ENCODE measurements at places on chromosomes 16 and 17.

DNA sequence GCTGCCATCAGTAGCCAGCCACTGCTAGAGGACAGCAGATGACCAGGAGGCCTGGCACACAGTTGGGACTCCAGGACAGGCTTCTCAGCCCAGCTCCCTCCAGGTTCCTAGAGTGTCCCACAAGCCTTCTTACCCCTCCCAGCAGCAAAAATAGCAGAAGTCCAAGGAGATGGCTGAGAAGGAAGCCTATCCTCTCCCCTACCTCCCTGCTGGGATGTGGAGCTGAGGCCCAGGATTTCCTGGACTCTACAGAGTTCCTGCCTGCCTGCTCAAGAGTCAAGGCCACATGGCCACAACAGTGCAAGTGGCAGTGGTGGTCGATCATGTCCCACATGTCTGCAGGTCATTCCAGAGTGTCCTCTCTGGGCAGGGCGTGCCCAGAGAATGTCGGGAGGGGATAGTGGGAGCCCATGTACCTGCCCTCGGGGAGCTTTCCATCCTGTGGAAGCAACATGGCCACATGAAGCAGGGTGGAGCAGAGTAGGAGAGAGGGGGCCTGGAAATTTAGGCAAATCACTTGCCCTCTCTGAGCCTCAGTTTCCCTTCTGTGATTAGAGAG, 7.7 kb upstream of the HROB start:
- no peak overlapping the region for H3K4me3 ChIP-seq
- H3K27me3 ChIP-seq, result no peaks in the 10 kb centered on the region
- no peaks in the 10 kb centered on the region for H3K36me3 ChIP-seq
- no peak overlapping the region for H3K27ac ChIP-seq

GRCh38 chr17:35170968-35171771, 23.0 kb downstream of the SLC35G3 start:
- H3K36me3 ChIP-seq, result no peaks in the 10 kb centered on the region
- no peaks in the 10 kb centered on the region for H3K4me1 ChIP-seq

DNA sequence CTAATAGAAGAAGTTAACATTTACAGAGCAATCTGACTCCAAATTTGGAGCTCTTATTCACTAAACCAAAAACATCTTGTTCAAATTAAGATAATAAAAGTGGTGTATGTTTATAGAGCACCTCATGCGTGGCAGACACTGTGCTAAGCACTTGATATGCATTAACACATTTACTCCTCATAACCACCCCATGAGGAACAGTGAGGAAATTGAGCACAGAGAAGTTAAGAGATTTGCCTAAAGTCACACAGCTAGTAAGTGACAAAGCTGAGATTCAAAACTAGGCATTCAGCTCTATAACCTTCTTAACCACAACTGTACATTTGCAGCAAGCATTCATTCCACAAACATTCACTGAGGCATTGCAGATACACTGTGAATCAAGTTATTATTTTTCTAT, 94.0 kb downstream of the VAT1L start:
- H3K4me1 ChIP-seq, result no peaks in the 10 kb centered on the region
- H3K27ac ChIP-seq, result no peak overlapping the region
- no peak for DNase-seq
- H3K4me3 ChIP-seq, result no peak overlapping the region

DNA sequence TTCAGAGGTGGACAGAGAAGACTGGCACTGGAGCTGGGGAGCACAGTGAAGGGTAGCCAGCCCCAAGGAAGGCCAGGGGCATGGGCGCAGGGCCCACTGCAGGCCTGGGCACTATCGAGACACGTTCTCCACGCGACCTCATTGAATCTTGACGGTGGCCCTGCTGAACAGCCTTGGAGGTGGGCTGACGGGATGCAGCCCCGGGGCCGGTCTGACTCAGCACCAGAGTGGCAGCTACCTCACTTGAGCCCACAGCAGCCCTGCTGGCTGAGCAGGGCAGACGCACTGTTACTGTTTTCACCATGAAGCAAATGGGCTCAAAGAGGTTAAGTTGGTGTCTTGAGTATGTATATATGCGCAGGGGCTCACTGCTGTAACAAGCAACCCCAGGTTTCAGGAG, 78.8 kb upstream of the FOXF1 start:
- no peaks in the 10 kb centered on the region for H3K27me3 ChIP-seq
- no peak overlapping the region for H3K27ac ChIP-seq
- DNase-seq, result no peak
- H3K36me3 ChIP-seq, result no peaks in the 10 kb centered on the region
- H3K4me3 ChIP-seq, result no peak overlapping the region

- no peak for DNase-seq
- no peaks in the 10 kb centered on the region for H3K4me1 ChIP-seq
- H3K36me3 ChIP-seq, result no peaks in the 10 kb centered on the region
Measured at GRCh38 chr16:54628796-54629625, 301.7 kb upstream of the IRX5 start.

DNA sequence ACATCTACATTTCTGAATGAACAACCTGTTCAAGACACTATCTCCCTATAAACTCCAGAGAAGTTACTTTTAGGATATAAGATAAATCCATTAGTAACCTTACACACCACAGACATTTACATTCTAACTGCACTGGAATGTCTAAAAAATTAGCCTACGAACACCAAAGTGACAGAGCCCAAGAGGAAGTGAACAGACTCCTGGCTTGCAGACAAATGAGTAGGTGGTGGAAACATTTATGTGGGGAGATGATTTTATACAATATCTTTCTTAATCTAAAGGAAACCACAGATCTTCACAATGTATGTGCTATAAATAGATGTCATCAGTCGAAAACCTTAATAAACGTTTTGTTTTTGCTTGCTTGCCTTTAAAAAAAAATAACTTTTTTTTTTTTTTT, 18.8 kb downstream of the ZNF652 start:
- H3K4me1 ChIP-seq, result peaks cover 6% of the 10 kb centered on the region
- no peak overlapping the region for H3K27ac ChIP-seq
- H3K4me3 ChIP-seq, result no peak overlapping the region
- no peaks in the 10 kb centered on the region for H3K27me3 ChIP-seq
- no peaks in the 10 kb centered on the region for H3K36me3 ChIP-seq

DNA sequence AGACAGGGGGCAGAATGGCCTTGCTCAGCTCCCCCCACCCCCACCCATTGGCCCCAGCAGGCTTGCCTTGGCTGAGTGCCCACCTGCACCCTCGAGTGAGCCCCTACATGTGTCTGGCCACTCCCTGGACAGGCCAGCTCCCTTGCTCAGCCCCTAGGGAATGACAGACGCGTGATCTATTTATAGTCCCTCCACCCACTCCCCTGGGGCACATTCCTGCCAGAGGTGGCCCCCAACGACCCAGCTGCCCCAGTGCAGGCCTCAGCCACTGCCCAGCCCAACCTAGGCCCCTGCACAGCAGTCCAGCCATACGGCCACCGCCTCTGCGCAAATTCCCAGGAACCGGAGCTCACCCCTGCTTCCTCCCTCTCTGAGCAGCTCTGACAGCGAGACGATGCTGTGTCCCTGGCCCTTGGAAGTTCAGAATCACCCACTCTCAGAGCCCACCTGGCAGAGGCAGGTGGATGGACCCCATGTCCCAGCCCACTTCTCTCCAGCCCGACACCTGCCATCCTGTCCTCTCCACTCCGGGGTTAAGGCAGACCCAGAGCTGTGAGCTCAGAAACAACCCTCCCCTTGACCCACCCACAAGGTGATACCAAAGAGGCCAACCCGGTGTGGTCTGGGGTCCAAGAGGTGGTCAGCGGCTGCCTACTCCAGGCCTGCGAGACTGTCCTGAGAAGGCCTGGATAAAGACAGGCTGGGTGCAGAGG, 11.5 kb upstream of the P2RX1 start:
- H3K27me3 ChIP-seq, result no peaks in the 10 kb centered on the region
- DNase-seq, result no peak
- H3K36me3 ChIP-seq, result no peaks in the 10 kb centered on the region
- no peaks in the 10 kb centered on the region for H3K4me1 ChIP-seq
- H3K4me3 ChIP-seq, result no peak overlapping the region

DNA sequence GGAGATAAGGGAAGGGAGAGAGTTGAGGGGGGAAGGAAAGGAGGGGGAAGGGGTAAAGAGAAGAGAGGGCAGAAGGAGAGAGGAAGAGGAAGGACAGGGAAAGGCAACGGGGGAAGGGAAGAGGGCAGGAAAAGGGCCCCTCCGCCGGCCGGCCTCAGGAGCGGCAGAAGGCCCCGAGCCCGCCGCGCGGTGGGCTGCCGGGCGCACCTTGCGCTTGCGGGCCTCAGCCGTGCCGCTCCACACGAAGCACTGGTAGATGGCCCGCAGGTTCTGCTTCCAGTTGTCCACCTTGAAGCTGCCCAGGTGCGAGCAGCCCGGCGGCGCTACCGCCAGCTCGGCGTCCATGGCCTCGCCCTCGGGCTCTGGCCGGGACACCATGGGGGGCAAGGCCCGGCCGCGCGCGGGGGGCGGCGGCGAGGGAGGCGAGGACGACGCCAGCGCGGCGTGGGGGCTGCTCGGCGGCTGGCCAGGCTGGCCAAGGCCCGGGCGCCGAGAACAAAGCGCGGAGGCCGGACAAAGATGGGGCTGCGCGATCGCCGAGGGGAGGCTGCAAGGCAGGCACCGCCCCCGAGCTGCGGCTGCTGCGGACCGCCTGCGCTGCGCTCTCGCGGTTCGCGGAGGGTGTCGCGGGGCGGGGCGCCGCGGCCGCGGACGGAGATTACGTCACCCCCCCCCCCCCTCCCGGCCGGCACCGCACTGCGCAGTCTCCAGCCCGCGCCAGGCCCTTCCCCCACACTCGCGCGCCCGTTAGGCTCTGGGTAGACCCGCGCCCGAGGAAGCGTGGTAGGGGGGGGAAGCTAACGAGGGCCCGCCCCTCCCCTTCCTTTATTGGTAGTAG, at the start of gene USP22:
Gene USP22, minus strand, starts transcription at position 554 of the 838 bp plus-strand sequence. Its CDS starts 176 bp downstream, at position 378.
- H3K36me3 ChIP-seq, result no peaks in the 10 kb centered on the region
- H3K27ac ChIP-seq, result peak within 1 kb of the TSS; percentile 98
- H3K4me3 ChIP-seq, result peak within 1 kb of the TSS; percentile 75
- no peaks in the 10 kb centered on the region for H3K27me3 ChIP-seq

DNA sequence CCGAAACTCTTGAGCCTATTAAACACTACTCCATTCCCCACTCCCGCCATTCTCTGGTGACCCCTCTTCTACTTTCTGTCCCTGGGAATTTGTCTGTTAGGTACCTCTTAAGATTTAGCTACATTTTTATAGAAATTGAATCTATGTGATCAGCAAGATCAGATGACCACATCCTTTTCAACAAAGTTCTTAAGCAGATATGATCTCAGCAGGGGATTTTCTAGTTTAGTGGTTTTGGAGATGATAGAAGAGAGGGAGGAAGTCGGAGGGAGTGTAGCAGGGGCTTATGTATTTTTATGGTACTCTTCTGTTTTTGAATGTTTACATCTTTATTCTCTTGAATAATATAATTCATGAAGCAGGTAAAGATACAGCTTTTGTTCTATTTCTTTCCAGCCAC, 40.8 kb downstream of the RPA1 start:
- peaks cover 6% of the 10 kb centered on the region for H3K36me3 ChIP-seq
- DNase-seq, result no peak
- no peaks in the 10 kb centered on the region for H3K4me1 ChIP-seq
- no peak overlapping the region for H3K4me3 ChIP-seq
- no peak overlapping the region for H3K27ac ChIP-seq
- H3K27me3 ChIP-seq, result no peaks in the 10 kb centered on the region

DNA sequence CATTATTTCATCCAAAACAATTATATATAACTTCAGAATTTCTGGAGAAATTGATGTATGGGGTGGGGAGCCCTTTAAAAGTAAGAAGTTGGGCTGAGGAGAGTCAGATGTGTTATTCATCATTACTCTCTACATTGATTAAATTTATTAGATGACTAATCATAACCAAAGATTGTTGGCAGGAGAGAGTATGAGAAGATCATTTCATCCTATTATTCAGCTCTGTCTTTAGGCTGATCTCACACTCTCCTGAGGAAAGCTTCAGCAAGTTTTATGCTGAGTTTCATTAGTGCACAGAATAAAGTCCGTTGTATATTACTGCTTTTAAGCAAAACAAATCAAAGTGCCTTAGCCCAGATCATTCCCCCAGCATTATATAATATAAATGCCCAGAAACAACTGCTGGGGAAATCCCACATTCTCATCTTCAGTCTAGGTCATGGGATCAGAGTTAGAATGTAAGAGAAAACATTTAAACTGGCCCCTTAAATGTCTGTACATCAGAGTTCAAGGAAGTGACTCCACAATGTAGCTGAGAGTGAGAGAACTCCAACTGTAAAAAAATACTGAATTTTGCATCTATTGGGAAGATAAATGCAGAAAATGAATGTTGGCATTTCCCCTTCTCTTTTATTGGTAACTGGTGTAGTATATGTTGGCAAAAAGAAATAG, 130.1 kb upstream of the HLF start:
- no peak overlapping the region for H3K4me3 ChIP-seq
- H3K36me3 ChIP-seq, result no peaks in the 10 kb centered on the region
- H3K27me3 ChIP-seq, result no peaks in the 10 kb centered on the region
- H3K27ac ChIP-seq, result no peak overlapping the region
- DNase-seq, result peak; percentile 7
- H3K4me1 ChIP-seq, result no peaks in the 10 kb centered on the region

DNA sequence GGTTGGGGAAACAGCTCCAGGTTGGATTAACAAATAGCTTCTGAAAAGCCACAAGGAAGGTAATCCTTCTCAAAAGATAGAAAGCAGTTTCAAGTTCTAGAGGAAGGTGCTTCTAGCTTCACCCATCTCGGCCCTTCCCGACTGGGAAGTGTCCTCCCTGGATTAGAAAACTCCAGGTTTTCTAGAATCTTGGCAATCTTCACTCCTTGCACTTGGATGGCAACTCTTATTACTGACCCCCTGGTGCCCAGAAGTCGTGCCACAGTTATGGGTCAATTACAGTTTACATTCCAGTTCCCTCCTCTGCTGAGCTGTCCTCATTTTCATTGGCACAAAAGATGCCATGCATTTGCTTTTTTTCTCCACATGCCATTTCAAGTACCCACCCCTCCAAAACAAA, 65.6 kb downstream of the SMG6 start:
- no peak for DNase-seq
- H3K4me1 ChIP-seq, result peaks cover 63% of the 10 kb centered on the region
- no peaks in the 10 kb centered on the region for H3K36me3 ChIP-seq
- H3K27me3 ChIP-seq, result no peaks in the 10 kb centered on the region
- peak overlapping the region; percentile 53 for H3K27ac ChIP-seq

DNA sequence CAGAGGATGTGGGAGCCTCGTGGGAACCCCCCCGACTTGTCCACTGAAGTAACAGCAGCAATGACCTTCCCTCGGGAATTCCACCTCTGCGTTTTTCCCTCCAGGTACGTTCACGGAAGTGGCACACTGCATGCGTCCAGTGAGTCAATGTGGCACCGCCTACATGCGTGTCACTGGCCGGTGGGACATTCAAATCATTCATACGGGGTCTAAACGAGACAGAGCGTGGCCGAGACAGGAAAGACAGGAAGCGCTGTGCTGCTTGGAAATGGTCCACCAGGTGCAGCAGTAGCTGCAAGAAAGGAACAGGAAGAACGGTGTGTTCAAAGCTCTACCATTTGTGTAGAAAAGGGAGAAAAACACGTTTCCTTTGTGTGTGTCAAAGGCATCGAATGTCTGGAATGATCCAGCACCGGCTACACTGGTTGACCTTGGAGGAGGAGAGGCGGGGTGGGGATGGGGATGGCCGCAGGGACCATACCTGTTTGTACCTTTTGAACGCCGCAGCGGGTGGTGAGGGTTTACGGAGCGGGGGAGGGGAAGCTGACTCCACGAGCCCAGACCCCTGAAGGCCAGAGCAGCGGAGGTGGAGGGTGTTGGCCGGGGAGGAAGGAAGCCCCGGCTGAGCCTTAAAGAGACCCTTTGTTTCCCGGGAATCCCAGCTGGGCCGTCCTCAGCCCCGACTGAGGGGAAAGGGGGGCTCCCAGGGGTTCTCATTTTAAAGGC, 1.7 kb upstream of the PGAP6 start:
- H3K36me3 ChIP-seq, result no peaks in the 10 kb centered on the region
- H3K27me3 ChIP-seq, result no peaks in the 10 kb centered on the region
- no peak for DNase-seq
- no peaks in the 10 kb centered on the region for H3K4me1 ChIP-seq
- H3K4me3 ChIP-seq, result no peak overlapping the region
- H3K27ac ChIP-seq, result no peak overlapping the region

Measured in fibroblast of lung (primary cell).